ENCODE measurements at places on chromosomes 16 and 17.

DNA sequence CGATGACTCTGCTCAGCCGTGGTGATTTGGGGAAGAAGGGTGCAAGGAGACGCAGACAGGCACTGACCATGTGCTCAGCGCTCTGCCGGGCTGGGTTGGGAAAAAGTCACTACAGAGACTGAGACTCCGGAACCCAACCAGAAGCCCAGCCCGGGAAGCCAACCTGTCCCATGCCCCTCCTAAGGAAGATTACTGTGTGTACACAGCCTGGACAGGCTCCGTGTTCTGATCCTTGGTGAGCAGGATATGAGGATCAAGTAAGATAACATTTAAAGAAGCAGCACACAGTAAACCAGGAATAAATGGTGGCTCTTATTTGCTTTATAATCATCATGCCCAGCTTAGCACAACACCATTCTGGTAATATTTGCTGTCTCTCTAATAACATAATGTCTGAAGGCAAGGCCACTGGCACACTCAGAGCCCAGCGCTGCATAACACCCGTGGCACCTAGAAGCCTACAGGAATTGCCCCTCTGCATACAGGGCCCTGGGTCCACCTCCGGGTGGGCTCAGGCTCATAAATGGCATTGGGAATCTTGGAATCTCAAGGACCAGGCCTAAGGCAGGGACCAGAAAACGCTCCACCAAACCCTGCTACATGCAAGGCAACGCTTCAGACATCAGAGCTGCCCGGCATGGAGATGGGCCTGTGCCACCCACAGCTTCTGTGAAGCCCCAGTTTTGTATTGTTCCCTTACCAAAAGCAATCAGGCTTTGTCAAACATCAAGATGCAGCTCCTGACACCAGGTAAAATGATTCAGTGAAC lies 113.5 kb downstream of the DYNLRB2 start:
- DNase-seq: no peak

- DNase-seq: no peak
Measured at GRCh38 chr17:70181866-70182265, 12.5 kb downstream of the KCNJ2 start.

- DNase-seq: no peak
Measured at GRCh38 chr16:85195271-85195647, 83.0 kb upstream of the CIBAR2 start.

DNA sequence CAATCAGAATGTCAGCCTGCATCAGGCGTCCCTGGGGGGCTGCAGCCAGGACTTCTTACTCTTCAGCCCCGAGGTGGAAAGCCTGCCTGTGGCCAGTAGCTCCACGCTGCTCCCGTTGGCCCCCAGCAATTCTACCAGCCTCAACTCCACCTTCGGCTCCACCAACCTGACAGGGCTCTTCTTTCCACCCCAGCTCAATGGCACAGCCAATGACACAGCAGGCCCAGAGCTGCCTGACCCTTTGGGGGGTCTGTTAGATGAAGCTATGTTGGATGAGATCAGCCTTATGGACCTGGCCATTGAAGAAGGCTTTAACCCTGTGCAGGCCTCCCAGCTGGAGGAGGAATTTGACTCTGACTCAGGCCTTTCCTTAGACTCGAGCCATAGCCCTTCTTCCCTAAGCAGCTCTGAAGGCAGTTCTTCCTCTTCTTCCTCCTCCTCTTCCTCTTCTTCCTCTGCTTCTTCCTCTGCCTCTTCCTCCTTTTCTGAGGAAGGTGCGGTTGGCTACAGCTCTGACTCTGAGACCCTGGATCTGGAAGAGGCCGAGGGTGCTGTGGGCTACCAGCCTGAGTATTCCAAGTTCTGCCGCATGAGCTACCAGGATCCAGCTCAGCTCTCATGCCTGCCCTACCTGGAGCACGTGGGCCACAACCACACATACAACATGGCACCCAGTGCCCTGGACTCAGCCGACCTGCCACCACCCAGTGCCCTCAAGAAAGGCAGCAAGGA lies 10.4 kb downstream of the NFE2L1 start:
- DNase-seq: no peak

- DNase-seq: no peak
Measured at GRCh38 chr17:14731591-14731990, 430.7 kb downstream of the HS3ST3B1 start.

DNA sequence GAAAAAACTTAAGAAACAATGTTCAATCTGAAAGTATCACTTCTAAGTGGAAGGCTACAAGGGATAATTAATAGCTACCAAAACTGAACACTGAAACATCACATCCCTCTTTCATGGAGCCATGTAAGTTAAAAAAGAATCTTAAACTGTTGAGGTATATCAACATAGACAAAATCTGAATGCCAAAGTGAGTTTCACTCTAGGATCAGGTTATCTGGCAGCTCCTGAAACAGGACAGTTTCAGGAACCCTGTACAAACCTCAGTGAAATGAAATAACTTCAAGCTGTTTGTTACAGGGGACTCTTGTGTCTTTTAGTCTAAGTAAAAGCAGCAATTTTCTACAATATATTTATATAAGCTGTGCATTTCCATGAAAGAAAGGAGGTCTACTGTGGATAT lies 73.2 kb downstream of the KANSL1 start:
- no peak for DNase-seq

DNA sequence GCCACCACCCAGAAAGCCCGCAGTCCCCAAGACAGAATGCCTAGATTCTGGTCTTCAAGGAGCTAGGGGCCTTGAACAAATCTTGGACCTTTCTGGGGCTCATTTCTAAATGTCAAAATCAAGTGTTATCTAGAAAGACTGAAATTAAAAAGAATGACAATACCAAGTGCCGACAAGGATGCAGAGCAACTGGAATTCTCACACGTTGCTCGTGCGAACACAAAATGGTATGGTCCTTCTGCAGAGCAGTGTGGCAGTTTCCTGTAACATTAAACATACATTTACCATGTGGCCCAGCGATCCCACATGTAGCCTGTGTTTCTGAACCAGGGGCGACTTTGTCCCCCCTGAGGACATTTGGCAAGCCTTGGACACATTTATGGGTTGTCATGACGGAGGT lies 137.9 kb downstream of the GAS7 start:
- DNase-seq: no peak

DNA sequence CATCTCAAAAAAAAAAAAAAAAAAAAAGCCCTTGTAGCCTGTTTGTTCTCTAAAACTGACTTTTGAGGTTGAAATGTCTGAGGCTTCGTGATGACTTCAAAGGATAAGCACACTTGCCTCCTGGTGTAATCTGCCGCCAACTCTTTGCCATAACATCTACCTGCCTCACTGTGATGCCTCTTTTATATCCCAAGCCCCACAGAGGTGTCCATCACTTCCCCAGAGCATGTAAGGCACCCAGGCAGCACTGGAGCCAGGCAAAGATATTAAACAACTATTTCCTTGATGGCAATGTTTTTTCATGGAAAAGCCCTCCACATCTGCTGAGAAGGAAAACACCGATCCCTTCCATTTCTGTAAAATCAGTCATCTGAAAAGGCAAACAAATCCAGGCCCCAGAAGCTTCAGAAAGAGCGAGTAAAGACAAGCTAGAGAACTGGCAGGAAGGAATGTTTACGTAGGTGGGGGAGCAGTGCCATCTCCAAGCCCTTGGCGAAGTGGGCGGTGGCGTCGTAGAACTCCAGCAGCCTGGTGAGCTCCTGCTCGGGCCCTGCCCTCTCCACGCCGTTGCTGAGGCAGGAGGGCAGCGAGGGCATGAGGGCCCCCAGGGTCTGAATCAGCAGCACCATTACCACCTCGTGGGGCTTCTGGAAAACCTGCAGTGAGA lies 28.6 kb downstream of the COG7 start:
- DNase-seq: no peak

All from thymus (tissue), 14 donors.